ENCODE measurements at places on chromosomes 6 and 20. TPM values are rescaled to one million over a fixed set of nuclear protein-coding genes. Genes with fewer than 3 reads are reported as not detected.

Gene SLC17A3
- total RNA-seq: 0.68 TPM

- DNase-seq: peak; percentile 44
Measured at GRCh38 chr6:45946352-45946751, 69.3 kb downstream of the CLIC5 start.

DNA sequence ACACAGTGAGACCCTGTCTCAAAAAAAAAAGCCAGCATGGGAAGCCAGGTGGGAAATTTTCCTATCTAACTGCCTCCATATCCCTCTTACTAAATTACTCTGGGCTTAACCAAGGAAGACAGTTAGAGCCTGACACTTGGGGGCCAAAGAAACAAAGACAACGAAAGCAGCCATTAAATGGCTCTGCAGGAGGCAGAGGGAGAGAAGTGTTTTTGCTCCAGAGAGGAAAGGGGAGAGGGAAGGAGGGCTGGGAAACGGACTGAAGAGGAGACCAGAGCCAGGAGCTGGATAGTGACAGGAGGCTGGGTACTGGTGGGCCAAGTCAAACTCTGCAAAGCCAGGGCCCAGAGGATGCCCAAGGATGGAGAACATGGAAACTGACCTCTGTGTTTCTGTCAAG, 10.7 kb upstream of the TGIF2 start:
- DNase-seq: no peak

Gene ARFGEF3
- 2.8 TPM for total RNA-seq

DNA sequence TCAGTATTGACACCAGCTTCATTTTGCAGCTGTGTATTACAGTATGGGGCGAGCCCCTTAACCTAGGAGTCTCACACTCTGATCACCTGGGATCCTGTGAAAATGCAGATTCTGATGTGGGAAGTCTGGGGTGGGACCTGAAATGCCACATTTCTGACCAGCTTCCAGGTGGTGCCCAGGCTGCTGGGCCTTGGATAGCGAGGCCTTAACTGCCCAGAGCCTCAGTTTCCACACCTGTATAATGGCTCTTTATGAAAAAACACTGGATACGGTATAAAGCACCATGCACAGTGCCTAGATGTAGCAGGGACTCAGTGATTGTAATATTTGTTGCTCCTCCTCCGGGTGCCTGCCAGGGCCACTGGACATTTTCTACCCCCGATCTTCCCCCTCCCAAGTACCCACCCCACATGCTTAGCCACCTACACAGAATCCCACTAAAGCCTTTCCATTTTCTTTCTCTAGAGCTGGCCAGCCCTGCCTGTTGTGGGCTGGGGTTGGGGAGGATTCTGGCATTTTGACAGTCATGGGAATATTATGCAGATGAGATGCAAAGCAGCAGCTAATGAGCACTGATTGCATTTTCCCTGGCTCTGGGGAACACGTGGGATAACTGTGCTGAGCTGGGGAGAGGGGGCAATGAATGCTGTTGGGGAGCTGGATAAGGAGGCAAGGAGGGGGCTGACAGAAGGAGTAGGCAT, 44.8 kb downstream of the SPDEF start:
- no peak for DNase-seq

Gene OR12D3
- 0.16 TPM for total RNA-seq

Gene IL17A
- not detected for total RNA-seq

- no peak for DNase-seq
Measured at GRCh38 chr6:157272866-157273755, 50.2 kb downstream of the TMEM242 start.
